Sigmoid colon (tissue), 7 donors: ENCODE measurements at places on chromosomes 7 and 10. TPM values are rescaled to one million over a fixed set of nuclear protein-coding genes. Genes with fewer than 3 reads are reported as not detected.

DNA sequence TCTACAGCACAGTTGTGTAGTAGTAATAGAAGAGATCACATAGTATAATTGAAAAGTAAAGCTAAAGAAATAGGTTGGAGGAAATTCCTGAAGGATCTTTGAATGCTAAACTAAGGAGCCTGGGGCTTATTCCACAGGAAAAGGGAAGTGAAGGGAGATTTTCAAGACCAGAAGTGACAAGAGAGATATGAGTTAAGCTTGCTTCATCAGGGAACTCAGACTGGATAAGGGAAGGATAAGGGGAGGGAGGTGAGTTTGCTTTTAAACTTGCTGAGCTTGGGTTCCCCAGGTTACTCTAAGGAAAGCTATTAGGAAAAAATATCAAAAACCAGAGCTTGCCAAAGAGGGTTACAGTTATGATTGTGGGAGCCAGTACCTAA is 182.4 kb downstream of the RAPGEF5 start:
- H3K27ac ChIP-seq, result no peak overlapping the region
- no peaks in the 10 kb centered on the region for H3K36me3 ChIP-seq
- H3K4me3 ChIP-seq, result no peak overlapping the region
- DNase-seq, result no peak

Gene ASZ1
- total RNA-seq, result not detected

GRCh38 chr7:82438521-82438920 is 5.1 kb downstream of the CACNA2D1 start:
- H3K36me3 ChIP-seq, result no peaks in the 10 kb centered on the region
- no peak for DNase-seq
- no peak overlapping the region for H3K4me3 ChIP-seq
- peaks cover 3% of the 10 kb centered on the region for H3K4me1 ChIP-seq
- H3K27ac ChIP-seq, result no peak overlapping the region

DNA sequence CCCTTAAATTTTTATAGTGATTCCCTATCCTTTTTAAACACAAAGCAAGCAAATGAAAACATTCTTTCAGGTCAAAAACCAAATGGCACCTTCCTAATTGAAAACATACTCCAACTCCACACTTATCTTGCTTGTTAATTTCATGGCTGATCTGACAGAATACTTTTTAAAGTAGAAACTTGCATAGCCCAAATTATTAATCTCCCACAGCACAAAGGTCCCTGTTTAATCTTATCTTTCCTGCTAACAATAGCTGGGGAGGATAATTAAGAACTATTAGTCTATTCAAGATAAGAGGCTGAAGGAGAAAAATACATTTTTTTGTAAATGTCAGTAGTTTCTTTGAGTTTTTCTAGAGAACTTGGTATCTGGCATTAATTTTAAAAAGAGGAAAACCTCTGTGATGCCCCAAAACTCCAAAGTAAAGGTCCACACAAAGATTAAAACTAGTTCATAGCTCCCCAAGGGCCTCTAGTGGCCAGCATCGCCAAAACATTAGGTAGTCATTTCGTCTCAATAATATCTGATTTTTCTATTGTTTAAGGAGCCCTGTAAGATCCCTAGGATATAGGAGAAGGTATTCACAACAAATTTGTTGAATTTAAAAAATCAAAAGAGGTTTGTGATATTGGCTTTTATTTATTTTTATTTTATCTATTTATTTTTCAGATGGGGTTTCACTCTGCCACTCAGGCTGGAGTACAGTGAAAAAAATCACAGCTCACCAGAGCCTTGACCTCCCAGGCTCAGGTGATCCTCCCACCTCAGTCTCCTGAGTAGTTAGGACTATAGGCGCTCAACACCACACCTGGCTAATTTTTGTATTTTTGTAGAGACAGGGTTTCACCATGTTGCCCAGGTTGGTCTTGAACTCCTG is 14.7 kb downstream of the CDNF start:
- H3K4me1 ChIP-seq, result no peaks in the 10 kb centered on the region
- no peak overlapping the region for H3K27ac ChIP-seq
- no peaks in the 10 kb centered on the region for H3K27me3 ChIP-seq
- H3K36me3 ChIP-seq, result no peaks in the 10 kb centered on the region

- no peaks in the 10 kb centered on the region for H3K27me3 ChIP-seq
- peak; percentile 37 for DNase-seq
- no peaks in the 10 kb centered on the region for H3K36me3 ChIP-seq
- H3K27ac ChIP-seq, result no peak overlapping the region
- H3K4me1 ChIP-seq, result no peaks in the 10 kb centered on the region
These were observed 68.0 kb upstream of the INSIG1 start for GRCh38 chr7:155229548-155230168.

- no peaks in the 10 kb centered on the region for H3K36me3 ChIP-seq
- DNase-seq, result no peak
These were observed 151.1 kb downstream of the SEM1 start for GRCh38 chr7:96558530-96558929.

GRCh38 chr7:34755008-34755407 is 97.0 kb downstream of the NPSR1 start:
- no peaks in the 10 kb centered on the region for H3K36me3 ChIP-seq
- no peak for DNase-seq
- no peaks in the 10 kb centered on the region for H3K4me1 ChIP-seq
- no peak overlapping the region for H3K4me3 ChIP-seq
- H3K27me3 ChIP-seq, result no peaks in the 10 kb centered on the region
- no peak overlapping the region for H3K27ac ChIP-seq

DNA sequence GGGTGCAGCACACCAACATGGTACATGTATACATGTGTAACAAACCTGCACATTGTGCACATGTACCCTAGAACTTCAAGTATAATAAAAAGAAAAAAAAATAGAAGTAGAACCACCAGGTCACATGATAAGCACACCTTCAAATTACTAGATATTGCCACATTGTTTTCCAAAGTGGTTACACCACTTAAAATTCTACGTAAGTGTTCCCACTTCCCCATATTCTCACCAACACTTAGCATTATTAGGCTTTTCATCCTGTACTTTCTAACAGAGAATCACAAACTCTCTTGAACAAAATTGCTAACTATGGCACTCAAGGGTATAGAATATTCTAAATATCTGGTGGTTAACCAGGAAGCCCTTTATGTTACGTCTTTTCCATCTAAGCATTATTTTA is 22.6 kb downstream of the SH3PXD2A start:
- no peaks in the 10 kb centered on the region for H3K36me3 ChIP-seq
- DNase-seq, result no peak
- H3K4me1 ChIP-seq, result peaks cover 23% of the 10 kb centered on the region

Gene PSD
- 394 TPM for total RNA-seq

Gene TUBB8
- total RNA-seq, result not detected

GRCh38 chr7:97088364-97088763 is 29.1 kb upstream of the SDHAF3 start:
- no peak for DNase-seq
- H3K4me1 ChIP-seq, result no peaks in the 10 kb centered on the region
- no peaks in the 10 kb centered on the region for H3K27me3 ChIP-seq
- H3K36me3 ChIP-seq, result no peaks in the 10 kb centered on the region
- H3K4me3 ChIP-seq, result no peak overlapping the region

- no peak overlapping the region for H3K27ac ChIP-seq
- DNase-seq, result no peak
- H3K36me3 ChIP-seq, result no peaks in the 10 kb centered on the region
- H3K4me3 ChIP-seq, result no peak overlapping the region
These were observed 44.3 kb downstream of the TET1 start for GRCh38 chr10:68604441-68604840.

Gene PRSS58
- total RNA-seq, result not detected

Gene SEMA3E
- 16.3 TPM for total RNA-seq

Gene TDRD1
- total RNA-seq, result 0.28 TPM

Gene PPP1R17
- not detected for total RNA-seq

Gene STOX1
- total RNA-seq, result 2.9 TPM

- DNase-seq, result peak; percentile 84
- peak overlapping the region; percentile 93 for H3K4me3 ChIP-seq
- H3K27ac ChIP-seq, result peak overlapping the region; percentile 100
- H3K36me3 ChIP-seq, result peaks cover 10% of the 10 kb centered on the region
These were observed 100.3 kb upstream of the SVIL start for GRCh38 chr10:29734962-29735627.

DNA sequence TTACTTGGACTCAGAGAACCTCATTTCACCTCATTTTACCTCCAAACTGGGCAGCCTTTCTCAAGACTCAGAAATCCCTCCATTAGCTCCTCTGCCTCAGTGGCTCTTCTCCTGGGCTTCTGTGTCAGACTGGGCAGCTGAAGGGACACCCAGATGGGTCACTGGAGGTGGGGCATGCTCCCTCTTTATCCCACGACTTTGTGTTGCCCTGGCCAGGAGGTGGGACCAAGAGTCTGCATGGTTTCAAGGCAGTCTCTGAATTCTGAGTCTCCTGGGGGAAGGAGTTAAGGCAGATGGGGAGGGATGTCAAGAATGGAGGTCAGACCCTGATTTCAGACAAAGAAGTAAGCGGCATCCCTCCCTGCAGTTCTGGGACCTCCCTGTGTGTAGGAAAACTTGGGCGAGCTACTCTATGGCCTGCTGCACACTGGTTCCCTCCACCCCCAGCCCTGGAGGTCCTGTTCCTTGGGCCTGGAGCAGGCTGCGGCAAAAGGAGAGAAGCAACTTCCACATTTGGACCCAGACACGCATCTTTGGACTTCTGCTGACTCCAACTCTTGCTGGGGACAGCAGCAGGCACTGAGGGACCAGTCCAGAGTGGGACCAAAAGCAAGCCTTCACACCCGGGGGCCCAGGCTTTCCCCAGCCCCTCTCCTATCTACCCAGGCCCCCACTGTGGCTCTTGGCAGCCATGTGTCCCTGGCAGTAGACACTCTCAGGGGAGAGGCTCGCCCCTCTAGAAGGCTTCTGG is 10.8 kb downstream of the POLL start:
- H3K4me3 ChIP-seq, result no peak overlapping the region
- H3K36me3 ChIP-seq, result peaks cover 11% of the 10 kb centered on the region
- no peaks in the 10 kb centered on the region for H3K27me3 ChIP-seq
- no peaks in the 10 kb centered on the region for H3K4me1 ChIP-seq
